HT1080 (cell line): ENCODE measurements at places on chromosomes 12 and 14. TPM values are rescaled to one million over a fixed set of nuclear protein-coding genes. Genes with fewer than 3 reads are reported as not detected.

GPR84 gene
- not detected in 2 replicates for total RNA-seq

TFCP2 gene
- total RNA-seq: 10.6 and 14.8 TPM in 2 replicates

CIDEB gene
- 0.10 TPM in 1 of 2 replicates, not detected in the other for total RNA-seq

TEX52 gene
- not detected in 2 replicates for total RNA-seq

SYCP3 gene
- not detected in 2 replicates for total RNA-seq

GRIP1 gene
- total RNA-seq: 0.37 and 1.5 TPM in 2 replicates

POU6F1 gene
- total RNA-seq: 0.26 and 1.5 TPM in 2 replicates

RTL1 gene
- total RNA-seq: 0.07 and 0.16 TPM in 2 replicates

SERPINA3 gene
- total RNA-seq: not detected in 2 replicates

CELA1 gene
- total RNA-seq: not detected in 2 replicates

SYT1 gene
- total RNA-seq: 0.10 and 0.63 TPM in 2 replicates

SRSF9 gene
- 251 and 280 TPM in 2 replicates for total RNA-seq

ENDOU gene
- total RNA-seq: not detected in 2 replicates

KRT4 gene
- not detected in 2 replicates for total RNA-seq

IL26 gene
- not detected in 2 replicates for total RNA-seq

POTEG gene
- total RNA-seq: 2.0 and 2.2 TPM in 2 replicates

PRB2 gene
- not detected in 2 replicates for total RNA-seq

ARL1 gene
- total RNA-seq: 54.1 and 63.6 TPM in 2 replicates

ASIC1 gene
- 6.0 and 9.5 TPM in 2 replicates for total RNA-seq

LHX5 gene
- not detected in 2 replicates for total RNA-seq

DEPDC4 gene
- 2.1 and 2.4 TPM in 2 replicates for total RNA-seq

TESPA1 gene
- 2.6 and 4.5 TPM in 2 replicates for total RNA-seq

MYH6 gene
- 0.03 TPM in 1 of 2 replicates, not detected in the other for total RNA-seq

GPR162 gene
- total RNA-seq: 7.2 and 8.7 TPM in 2 replicates

JDP2 gene
- 26.9 and 29.3 TPM in 2 replicates for total RNA-seq

KLRK1 gene
- not detected in 2 replicates for total RNA-seq

TM9SF1 gene
- total RNA-seq: 54.0 and 68.3 TPM in 2 replicates

GPR137C gene
- 0.16 and 0.20 TPM in 2 replicates for total RNA-seq

FLVCR2 gene
- total RNA-seq: 0.67 and 0.85 TPM in 2 replicates
